Esophagus muscularis mucosa (tissue), 4 donors: ENCODE measurements at places on chromosomes 6 and 20. TPM values are rescaled to one million over a fixed set of nuclear protein-coding genes. Genes with fewer than 3 reads are reported as not detected.

- DNase-seq: no peak
Observed at GRCh38 chr6:138945354-138945753, 42.7 kb downstream of the REPS1 start.

GRCh38 chr20:63573647-63574131 is 350 bp downstream of the HELZ2 start:
- DNase-seq: no peak

SLC2A10 gene
- total RNA-seq: 18.5 TPM

DNA sequence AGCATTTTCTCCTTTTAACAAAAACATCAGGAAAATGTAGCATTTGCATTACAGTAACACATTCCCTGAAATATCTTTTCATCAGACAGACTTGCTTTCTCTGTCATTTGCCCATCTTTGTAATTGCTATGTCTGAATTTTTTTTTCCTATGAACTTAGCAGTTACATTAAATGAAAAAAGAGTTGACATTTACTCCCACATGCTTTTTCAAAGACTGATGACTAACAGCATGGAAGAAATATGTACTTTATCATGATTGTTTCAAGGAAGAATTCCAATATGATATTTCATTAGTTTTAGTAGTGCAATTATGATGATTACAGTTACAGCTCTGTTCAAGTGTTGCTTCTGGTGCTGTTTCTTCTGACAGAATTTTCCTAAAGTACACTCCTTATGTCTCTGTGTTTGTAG is 864.5 kb upstream of the MAN1A1 start:
- DNase-seq: no peak

DNA sequence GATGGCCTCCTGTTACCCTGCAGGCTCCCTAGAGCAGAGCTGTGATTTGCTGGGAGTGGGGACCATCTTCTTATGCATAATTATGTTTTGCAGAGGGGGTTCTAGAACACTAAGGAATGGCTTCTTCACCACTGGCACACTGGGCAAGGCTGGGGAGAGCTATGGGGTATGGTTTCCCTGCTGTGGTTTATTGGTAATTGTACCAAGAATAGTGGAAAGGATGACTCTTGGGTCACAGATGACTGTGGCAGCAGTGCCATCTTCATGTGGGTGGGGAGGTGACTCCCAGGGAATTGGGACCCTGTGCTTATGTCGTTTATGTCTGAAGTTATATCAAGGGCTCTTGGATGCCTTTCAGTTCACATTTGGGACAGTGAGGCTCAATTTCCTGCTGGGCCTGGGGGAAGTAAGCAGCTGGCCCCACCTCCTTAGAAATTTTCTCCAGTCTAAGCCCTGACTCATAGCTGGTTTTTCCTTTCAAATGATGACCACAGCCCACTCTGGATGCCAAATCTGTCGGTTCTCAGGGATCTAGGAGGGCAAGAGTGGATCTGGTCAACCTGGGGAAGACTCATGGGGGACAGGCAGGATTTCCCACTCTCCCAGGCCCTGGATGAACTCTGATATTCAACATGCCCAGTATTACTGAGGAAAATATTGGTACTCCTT is 230.8 kb downstream of the LRFN2 start:
- peak; percentile 88 for DNase-seq

GRCh38 chr20:64242003-64242796 is 13.3 kb upstream of the PCMTD2 start:
- no peak for DNase-seq

GRCh38 chr6:123940551-123940950 is 136.9 kb downstream of the NKAIN2 start:
- no peak for DNase-seq

DNA sequence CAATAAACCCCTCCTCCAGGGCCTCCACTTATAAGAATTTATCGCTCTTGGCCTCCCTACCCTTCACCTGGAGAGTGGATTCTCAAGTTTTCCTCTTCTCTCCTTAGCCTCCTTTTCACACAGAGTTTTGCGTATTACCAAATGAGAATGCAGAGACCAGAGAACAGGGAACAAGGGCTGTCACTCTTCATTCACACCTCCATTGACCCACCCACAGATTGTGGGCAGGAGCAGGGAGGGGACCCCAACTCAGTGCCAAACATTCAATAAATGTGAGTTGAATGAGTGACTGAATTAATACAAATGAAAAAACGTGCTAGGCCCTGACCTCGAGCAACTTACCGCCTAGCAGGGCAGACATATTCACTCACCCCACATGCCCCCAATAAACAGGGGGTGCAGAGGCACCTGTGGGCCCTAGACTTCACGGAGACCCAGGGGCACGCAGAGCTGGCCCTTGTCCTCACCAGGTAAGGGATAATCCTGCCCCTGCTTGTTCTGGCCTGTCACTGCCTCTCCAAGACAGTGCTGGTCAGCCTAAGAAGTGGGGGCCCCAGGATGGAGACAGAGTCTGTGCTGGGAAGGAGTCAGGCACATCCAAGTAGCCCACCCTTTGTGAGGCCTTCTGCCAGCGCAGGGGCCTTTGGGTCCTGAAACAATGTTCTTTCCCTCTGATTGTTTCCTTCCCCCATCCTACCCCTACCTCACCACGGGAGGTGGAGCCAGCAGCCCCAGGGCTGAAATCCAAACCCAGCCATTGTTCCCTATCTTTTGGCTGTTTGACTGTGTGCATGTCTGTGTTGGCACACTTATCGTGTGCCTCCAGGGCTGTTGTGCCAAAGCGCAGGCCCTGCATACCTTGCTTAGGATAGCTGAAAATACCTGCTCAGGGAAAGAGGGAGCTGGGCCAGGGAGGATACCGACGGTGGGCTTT is 8.4 kb upstream of the TJAP1 start:
- DNase-seq: no peak

- no peak for DNase-seq
Observed at GRCh38 chr6:163338671-163339405, 75.7 kb upstream of the QKI start.

EFCAB8 gene
- 0.92 TPM for total RNA-seq

DNA sequence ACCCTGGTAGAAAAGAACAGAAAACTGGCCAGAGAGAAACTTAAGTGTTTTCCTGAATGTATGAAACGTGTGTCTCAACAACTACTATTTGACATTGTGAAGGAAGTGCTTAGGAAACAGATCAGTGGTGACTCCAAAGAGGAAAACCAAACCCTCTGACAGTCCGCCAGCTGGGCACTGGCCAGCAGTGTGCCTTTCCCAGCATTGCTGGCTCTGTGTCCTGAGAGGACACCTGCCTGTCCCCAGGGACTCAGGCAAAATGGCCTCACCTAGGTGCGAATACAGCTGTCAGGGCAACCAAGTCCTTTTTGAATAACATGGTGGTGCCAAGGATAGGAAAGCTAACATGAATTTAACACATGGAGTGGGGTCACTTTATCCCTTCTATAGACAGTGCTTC is 72.5 kb downstream of the NDUFAF5 start:
- no peak for DNase-seq

DNA sequence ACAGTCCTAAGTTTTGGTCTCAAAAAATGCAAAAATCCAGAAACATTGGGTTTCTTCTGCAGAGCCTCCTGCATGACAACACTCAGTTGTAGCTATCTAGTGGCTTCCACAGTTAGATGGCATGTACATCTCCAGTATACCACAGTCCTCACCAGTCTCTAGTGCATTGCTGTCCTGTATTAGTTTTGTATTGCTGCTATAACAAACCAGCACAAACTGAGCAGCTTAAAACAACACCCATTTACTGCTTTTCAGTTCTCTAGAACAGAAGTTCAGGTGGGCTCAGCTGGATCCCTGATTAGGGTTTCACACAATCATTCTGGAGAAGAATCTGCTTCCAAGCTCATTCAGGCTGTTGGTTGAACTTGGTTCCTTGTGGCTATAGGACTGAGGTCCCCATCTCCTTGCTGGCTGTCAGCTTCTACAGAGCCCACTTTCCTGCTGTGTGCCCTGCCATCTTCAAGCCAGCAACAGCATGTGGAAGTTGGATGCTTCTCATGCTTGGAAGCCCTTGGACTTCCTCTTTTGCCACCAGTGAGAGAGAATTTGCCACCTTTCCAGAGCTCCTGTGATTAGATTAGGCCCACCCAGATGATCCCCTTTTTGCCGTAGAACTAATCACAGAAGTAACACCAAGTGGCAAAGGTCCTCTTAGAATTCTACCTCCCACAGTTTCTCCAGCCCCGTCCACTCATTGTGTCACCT is 48.9 kb upstream of the TBC1D7 start:
- no peak for DNase-seq

DNA sequence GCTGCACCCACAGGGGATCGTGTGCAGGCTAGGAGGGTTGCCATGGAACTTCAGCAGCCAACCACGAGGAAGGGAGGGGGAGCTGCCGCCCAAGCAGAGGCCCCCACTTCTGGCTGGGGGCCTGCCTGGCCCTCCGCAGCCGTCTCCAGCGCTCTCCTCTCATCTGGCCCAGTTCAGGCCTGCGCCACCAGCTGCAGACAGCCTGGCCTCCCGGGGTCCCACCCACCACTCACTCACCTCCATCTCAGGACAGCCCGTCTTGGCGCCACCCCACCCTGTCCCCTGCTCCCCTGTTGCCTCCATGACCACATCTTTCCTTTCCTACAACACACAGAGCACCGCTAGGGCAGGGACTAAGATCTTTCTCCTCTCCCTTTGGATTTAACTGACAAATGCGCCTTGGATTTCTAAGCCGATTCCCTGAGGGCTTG is 98.7 kb downstream of the ANKRD60 start:
- DNase-seq: peak; percentile 60

LCA5 gene
- 11.5 TPM for total RNA-seq

CAPN11 gene
- not detected for total RNA-seq

- DNase-seq: no peak
Observed at GRCh38 chr6:12103158-12103557, 91.0 kb downstream of the HIVEP1 start.

DNA sequence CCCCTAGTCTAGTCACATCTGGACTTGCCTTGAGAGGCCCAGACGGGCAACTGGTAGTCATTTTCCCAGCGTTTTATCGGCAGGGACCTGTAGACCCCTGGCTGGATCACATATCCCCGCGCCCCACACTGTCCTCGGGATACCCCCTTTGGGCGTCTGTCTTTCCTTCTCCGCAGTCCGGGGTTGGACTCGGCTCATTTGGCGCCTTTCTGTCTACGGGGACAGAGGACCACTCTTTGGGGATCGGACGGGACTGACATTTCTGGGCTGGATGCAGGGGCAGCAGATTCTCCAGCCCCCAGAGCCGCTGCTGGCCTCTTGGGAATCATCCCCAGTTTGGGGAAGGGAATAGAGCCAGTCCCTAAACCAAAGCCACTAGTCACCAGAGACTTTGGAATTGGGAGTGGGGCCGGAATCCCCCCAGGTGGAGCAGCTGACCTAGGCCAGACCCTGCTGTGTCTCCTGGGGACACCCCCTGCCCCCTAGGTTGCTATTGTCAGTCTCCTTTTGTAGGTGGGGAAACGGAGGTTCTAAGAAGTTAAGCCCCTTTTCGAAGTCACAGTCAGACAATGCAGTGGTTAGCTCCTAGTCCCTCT is 734 bp downstream of the FAM110A start:
- no peak for DNase-seq

PPP1R3D gene
- total RNA-seq: 12.6 TPM

DNA sequence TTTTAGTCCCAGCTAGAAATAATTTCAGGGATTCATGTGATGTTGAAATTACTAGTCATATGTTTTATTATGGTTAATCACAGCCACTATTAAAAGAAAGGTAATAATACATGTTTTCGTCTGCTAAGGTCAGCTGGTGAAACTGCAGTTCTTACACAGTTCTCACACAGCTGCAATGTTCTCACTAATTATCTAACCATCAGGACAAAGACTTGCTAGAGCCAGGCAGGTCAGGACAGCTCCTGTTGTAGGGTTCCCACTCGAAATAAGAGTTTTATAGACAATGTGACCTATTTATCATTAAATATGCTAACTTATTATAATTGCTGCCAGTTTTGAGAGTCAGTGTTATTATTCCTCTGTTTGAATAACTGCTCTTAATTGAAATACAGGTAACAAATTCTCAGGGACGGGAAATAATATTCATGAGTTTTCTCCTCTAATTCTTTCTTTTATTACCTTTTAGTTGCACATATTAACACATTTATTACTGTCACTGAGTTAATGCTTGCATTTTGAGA is 97.9 kb downstream of the GJA1 start:
- no peak for DNase-seq

AIF1 gene
- 41.9 TPM for total RNA-seq

- no peak for DNase-seq
Observed at GRCh38 chr20:40760399-40760798, 71.4 kb upstream of the MAFB start.

HMGN4 gene
- 87.5 TPM for total RNA-seq

AKAP7 gene
- total RNA-seq: 7.8 TPM

RNF182 gene
- total RNA-seq: 0.40 TPM

- no peak for DNase-seq
Observed at GRCh38 chr20:37464611-37465010, 56.4 kb upstream of the NNAT start.

- DNase-seq: no peak
Observed at GRCh38 chr20:54545676-54546358, 70.4 kb downstream of the DOK5 start.

FGD2 gene
- total RNA-seq: 13.9 TPM

DNA sequence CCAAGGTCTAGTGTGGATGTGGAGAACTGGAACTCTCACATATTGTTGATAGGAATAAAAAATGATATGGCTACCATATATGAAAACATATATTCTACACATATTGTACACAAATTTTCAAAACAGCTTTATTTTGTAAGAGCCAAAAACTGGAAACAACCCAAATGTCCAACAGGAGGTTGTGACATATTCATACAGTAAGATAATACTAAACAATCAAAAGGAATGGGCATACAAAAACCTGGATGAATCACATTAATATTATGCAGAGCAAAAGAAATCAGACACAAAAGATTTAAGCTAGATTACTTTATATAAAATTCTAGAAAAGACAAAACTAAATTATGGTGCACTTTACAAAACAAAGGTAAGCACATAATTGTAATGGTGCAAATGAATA is 223.9 kb downstream of the SIM1 start:
- no peak for DNase-seq

- DNase-seq: no peak
Observed at GRCh38 chr20:8587810-8588209, 455.7 kb downstream of the PLCB1 start.

DNA sequence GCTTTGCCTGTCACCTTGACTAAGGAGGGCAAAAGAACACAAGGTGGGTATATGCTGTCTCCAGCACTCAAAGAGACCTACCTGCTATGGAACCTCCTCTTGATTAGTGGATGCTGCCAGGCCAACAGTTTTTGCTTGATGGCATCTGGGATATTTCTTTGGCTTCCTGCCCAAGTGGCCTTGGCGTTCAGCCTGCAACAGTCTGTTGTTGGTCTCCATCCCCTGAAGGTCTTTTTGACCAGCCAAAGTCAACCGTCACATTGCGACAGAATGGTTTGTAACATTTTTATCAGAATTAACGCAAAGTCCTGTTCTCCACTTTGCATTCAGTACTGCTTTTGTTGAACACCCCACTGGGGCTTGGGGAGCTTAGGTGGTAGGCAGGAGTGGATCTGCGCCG is 37.1 kb downstream of the SERPINB1 start:
- DNase-seq: no peak

- DNase-seq: no peak
Observed at GRCh38 chr20:7497985-7498384, 442.3 kb downstream of the HAO1 start.

LTV1 gene
- 15.0 TPM for total RNA-seq

GRCh38 chr6:96450082-96450769 is 71.4 kb upstream of the UFL1 start:
- no peak for DNase-seq
